ENCODE measurements at places on chromosomes 6 and 20.

GRCh38 chr6:3442431-3443220 lies 14.2 kb downstream of the SLC22A23 start:
- no peak for DNase-seq

GRCh38 chr6:50610562-50610961 lies 102.8 kb upstream of the TFAP2D start:
- DNase-seq, result no peak

DNA sequence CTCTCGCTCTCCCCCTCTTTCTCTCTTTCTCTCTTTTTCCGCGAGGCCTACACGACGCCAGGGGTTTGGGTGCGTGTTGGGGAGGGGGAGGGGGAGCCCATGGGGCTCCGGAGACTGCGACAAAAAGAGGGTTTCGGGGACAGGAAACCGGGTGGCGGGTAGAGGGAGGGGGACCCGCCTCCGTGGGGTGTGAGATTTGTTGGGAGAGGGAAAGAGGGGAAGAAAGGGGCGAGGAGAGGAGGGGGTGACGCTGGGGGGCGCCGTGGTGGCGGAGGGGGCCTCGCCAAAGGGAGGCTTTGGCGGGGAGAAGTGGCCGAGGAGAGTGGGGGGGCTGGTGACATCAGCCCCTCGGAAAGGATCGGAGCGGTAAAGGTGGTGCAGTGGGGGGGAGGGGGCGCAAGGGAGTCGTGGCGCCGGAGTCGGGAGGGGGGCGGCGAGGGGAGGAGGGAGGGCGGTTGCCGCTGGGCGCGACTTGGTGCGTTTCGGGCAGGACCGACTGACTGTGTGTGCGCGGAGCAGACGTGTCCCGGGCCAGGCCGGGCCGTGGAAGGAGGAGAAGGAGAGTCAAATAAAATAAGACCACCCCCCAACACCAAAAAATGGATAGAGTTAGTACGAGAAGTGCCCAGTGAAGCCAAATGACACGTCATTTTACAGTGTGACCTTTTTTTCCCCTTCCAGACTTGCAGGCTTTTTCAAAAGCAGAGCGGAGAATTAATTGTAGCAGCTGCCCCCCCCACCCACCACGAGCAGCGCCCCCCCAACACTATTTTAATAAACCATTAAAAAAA lies 39.8 kb downstream of the GNAS start:
- no peak for DNase-seq

DNA sequence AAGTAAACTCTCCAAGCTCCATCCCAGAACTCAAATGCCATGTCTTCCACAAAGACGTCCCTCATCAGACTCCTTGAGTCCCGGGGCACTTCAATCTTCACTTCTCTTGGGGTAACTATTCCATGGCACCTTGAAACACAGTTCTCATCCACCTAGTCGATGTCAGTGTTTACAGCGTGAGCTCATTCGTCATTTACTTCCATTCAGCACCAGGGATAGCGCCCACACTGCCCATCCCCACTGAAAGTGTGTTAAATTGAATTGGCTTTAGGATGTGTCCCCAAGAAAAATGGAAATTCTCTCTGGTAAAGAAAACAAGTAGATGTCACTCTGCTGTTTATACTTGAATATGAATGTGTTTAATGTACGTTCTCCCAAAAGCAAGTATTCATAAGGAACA lies 31.3 kb downstream of the KCNK15 start:
- DNase-seq, result no peak

GRCh38 chr6:152078804-152079203 lies 271.3 kb downstream of the ESR1 start:
- no peak for DNase-seq

DNA sequence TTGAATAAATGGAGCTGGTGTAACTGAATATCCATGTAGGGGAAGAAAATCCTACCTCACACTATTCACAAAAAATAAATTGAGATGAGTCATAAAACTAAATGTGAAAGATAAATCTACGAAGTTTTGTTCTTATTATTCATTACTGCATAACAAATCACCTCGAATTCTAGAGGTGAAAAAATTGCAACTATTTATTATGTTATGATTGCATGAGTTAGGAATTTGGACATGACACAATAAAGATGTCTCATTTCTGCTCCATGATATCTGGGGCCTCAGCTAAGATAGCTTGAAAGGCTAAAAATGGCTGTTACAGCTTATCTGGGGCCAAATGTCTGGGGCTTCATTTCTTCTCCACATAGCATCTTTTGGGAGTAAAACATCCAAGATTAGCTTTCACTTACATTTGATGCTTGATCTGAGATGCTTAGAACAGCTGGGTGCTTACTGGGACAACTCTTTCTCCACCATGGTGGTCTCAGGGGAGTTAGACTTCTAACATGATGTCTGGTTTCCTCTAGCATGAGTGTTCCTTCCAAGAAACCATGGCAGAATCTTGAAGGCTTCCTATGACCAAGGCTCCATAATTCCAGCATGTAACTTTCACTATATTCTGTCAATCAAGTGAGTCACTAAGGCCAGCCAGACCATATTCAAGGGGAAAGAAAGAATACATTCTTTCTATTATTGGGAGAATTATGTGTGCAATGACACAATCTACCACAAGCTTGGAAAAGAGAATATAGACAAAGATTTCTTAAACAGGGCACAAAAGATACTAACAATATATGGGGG lies 30.1 kb downstream of the OR2B6 start:
- no peak for DNase-seq

DNA sequence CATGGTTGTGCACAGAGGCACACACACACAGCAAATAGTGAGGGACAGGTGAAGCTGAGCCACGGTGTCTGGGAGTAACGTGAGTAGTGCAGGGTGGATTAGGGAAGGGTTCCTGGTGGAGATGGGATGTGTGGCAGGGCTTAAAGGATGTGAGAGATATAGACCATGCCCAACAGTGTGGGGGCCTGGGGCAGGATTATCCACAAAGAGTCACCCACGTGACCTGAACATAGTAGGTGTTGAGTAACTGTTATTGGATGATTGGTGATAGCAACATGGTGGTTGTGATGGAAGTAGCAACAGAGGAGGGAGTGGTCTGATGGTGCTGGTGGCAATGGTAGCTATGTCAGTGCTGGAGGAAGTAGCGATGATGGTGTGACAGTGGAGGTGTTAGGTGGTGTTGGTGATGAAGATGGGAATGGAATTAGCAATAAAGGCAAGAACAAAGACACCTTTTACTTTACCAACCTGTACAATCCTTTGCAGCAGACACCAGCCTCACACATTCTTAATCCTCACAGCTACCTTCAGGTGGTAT lies 135.1 kb downstream of the MRPL14 start:
- DNase-seq, result no peak

GRCh38 chr6:164415832-164416563 lies 893.4 kb downstream of the C6orf118 start:
- DNase-seq, result no peak

DNA sequence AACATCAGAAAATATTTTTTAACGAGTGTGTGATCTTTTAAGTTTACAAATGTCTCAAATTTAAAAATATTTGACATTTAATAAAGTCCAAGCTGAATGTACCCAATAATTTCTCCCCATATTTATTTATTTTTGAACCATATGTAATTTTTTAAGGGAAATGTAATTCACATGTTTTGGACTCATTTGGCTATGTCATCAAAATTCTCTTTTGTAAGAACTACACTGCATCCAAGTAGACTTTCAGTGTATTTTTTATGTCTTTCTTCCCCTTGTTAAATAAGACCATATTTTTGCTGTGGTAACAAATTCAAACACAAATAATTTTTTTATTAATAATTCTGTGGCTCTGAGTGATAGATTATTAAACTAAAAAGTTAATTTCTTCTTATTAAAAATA lies 365.2 kb downstream of the CD109 start:
- no peak for DNase-seq

- no peak for DNase-seq
Observed at GRCh38 chr6:104601131-104601651, 258.5 kb downstream of the HACE1 start.

DNA sequence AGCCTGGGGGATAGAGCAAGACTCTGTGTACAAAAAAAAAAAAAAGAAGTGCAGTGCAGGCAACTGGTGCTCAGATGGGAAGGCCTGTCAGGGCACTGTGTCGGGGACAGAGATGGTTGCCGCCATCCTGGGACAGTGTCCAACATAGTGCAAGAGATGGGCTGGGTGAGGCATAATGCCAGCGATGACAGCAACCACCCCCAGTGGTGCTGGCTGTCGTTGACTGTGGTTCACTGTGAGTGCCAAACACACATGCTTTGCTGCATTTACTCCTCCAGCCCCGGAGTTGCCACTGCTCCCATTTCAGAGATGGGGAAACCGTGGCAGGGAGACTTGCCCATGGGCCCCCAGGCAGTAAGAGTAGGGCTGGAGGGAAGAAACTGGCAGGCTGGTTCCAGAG lies 5.2 kb upstream of the C20orf203 start:
- DNase-seq, result peak; percentile 68

DNA sequence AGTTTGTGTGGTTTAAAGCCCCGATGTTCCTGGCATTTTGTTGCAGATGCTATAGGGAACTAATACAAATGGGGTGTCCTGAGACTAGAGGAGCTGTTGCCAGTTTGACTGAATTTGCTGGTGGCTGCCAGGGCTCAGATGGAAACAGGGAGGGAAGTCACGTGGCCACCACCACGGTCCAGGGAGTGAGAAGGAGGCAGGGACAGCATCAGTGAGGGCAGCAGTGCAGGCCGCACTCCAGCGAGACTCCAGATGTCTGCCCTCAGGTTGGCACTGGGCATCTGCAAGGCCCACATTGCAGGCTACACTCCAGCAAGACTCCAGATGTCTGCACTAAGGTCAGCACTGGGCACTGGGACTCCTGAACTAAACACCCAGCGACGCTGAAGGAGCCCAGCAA lies 86.2 kb downstream of the RAMACL start:
- peak; percentile 75 for DNase-seq

DNA sequence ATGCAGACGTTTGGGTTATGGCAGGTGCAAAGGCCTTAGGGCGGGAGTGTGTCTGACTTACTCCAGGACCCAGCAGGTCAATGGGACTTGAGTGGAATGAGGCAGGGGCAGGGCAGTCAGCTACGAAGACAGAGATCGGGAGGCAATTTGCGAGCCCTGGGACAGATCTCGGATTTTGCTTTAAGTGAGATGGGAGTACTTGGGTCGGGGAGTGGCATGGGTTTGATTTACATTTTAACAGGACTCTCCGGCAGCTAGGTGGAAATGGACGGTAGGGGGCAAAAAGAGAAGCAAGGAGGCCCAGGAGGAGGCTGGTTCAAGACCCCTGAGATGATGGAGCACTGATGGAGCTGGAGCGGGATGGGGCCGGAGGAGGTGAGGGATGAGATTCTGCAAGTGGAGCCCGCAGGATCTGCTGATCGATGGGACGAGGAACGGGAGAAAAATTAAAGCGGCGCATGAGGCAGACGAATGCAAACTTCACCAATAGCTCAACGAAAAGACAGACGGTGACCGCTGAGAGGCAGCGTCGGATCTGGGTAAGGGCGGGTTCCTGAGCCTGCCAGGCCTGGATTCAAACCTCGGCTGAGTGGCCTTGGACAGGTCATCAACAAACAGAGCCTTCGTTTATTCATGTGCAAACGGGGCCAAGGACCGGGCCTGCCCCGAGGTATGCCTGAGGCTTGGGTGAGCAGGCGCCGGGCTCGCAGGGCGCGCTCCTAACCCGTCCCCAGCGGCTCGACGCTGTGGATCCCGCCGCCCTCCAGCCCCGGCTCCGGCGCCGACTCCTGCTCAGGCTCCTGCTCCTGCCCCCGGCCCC lies 756 bp upstream of the RBCK1 start:
- DNase-seq, result peak; percentile 76

DNA sequence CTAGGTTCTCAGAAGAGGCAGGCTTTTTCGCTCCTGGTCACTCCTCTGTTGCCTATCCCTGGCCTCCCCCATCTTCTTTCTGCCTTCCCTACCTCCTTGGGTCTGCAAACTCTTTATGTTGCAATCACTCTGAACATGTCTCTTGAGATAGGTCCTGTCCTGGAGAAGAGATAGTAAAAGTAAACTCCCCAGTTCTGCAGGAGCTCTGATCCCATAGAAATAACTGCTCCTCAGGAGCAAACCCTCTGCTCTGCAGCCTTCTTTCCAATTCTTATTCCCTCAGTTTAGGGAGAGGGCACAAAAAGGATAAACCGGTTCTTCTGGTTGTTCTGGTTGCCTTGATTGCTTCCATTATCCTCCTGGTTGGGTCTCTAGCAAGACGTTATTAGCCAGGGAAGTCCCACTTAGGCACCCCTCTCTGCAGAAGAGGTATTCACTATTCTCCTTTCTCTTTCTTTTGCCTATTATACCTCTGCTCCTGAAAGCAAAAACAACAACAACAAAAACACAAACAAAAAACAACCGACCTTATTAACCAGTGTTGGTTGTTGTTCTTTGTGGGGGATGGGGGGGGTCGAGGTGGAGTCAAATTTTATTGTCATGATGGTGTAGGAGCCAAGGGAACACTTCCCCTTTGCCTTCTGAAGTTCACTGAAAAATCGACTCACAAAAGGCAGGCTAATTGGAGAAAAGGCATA lies 973 bp downstream of the TRIM38 start:
- no peak for DNase-seq

GRCh38 chr6:73866305-73866704 lies 170.3 kb downstream of the CD109 start:
- DNase-seq, result no peak

DNA sequence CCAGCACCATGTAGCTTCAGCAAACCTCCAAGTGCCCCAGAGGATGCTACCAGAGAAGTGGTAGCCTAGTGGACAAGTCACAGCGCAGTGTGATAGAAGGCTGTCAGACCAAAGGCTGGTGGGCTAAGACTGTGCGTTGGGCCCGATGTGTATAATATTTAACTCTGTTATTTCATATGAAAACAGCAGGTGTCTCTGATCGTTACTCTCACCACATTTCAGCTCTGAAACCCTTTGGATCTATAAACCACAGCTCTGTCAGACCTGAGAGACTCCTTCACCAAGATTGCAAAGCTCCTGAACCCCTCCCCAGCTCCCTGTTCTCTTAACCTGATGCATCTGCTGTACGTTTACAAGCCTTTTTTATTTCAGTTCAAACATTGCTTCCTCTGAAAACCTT lies 43.8 kb downstream of the ISM1 start:
- no peak for DNase-seq

GRCh38 chr6:13526727-13527670 lies 39.6 kb upstream of the GFOD1 start:
- no peak for DNase-seq

DNA sequence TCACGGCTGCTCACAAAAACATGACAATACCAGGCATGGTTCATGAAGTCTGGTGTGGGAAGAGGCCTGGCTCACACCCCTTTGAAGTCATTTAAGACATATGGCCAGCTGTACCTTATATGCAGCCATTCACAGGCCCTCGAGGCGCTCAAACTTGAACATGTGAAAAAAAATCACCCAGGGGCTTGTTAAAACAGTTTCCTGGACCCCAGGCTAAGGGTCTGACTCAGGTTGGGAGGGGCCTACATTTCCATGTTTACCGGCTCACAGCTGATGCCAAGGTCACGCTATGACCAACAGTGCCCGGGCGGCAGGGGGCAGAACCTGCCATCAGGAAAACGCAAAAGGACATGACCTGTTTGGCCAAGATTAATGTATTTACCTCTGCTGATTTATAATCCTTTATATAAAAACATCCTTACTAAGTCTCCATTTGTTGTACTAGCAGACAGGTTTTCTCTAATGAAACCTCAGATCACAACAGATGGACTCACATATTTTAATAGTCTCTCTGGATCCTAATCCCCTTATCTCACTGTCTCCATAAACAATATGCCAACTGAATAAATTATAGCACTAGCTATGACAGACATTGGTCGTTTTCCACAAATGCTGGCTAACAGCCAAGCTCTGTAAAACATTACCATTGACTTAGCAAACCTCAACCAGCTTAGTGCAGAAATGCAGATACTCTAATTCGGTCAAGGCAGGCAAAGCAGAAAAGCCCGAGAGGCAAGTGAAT lies 19.9 kb downstream of the EZR start:
- no peak for DNase-seq

GRCh38 chr20:47198254-47198671 lies 158.2 kb downstream of the ZMYND8 start:
- no peak for DNase-seq
